ENCODE measurements at places on chromosomes 1 and 21.

DNA sequence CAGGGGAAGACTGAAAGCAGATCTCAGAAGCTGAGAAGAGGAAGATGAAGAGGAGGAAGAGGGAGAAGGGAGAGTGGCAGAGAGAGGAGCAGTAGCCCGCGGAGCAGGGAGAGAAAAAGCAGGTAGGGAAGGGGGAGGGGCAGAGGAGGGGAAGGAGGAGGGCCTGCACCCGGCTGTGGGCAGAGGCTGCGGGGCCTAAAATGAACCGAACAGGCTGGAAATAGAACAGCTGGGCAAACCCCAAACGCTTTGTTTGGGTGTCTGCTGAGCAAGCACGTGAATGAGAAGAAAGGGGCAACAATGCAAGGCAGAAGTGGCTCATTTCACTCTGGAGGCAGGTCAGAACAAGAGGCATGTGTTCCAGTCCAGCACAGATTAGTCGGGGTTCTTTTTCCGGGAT is 33.5 kb downstream of the KCNC4 start:
- no peak for DNase-seq

DNA sequence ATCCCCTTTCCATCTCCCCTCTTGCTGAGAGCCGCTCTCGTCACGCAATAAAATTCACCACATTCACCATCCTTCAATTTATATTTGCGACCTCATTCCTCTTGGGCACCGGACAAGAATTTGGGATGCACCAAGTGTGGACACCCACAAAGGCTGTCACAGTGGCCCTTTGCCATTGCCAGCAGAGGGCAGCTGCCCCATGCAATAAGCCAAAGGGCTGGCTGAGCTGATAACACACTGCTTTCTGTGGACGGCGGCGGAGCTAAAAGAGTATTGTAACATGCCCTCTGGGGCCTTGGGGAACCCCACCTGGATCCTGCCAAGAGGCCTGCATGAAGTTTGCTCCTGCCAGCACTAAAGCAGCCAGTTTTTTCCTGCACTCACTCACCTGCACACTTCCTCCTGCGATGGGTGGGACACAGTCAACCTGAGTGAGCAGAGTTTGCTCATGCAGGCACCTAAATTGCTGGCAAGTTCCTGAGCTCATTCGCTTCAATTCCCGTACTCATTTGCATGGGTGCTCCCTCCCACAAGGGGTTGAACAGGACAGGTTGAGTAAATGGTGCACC is 792.3 kb upstream of the ADAMTS5 start:
- no peak for DNase-seq

DNA sequence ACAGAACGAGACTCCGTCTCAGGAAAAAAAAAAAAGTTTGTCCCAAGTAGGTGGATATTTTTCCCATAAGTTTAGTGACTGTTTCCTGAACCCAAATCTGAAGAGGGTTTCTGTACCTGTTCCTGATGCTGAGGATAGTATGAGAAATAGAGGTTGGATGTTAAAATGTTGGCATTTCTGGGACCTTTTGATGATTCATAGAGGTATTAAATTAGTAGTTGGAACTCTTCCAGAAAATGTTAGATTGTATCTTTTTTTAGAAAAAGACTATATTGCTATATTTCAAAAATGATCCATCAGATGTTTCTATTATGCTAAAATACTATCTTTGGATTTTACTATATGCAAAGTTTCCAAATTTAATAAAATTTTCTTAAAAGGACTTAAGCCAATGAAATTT is 2.9 kb upstream of the CENPL start:
- no peak for DNase-seq

DNA sequence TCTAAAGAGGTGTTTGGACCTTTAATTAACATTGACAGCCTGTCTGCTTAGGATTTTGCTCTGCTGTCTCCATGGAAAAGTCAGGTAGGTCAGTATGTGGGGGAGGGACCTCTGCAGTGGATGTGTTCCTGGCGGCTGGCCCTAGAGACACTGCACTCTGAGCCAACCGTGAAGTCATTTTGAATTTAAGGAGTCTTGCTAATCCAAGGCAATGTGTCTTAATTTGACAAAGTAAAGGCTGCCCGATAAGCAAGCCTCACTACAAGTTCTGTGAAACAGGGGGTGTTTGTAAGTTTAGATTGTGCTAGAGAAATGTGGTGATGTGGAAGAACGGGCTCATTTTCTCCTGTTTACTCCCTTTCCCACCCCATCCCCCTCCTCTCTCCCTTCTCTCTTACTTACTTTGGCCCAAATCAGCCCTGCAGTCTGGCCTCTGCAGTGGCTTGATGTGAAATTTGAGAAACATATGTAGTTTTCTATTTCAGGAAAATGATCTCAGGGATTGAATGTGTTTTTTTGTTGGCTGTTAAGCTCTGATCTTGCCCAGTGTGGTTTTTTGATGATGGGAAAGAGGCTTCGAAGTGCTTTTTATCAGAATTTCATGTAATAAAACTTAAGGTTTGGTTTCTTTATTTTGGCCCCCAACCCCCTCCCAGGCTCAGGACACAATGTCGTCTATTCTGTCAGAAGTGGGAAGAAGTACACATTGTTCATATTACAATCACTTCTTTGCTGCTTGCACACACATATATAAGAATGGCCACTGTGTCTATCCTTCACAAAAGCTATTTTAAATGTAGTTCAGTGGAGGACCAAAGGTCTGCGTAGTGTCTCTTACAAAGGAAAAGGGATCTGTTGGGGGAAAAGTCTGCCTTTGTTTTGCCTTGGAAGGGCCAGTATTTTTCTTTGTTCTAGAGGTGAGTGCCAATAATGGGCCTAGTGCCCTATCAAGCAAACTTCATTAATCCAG is 96.6 kb downstream of the FGGY start:
- peak; percentile 92 for DNase-seq

DNA sequence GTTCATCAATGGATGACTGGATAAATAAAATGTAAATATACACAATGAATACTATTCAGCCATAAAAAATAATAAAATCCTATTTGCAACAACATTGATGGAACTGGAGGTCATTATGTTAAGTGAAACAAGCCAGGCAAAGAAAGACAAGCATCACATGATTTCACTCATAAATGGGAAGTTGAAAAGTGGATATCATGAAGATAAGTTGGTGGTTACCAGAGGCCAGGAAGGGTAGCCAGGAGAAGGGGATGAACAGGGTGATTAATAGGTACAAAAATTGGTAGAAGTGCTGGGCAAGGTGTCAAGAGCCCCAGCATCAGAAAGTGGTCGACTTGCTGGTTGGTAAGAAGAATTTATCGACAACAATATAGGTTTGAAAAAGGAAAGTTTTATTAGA is 1.3 kb upstream of the PARK7 start:
- DNase-seq, result no peak

DNA sequence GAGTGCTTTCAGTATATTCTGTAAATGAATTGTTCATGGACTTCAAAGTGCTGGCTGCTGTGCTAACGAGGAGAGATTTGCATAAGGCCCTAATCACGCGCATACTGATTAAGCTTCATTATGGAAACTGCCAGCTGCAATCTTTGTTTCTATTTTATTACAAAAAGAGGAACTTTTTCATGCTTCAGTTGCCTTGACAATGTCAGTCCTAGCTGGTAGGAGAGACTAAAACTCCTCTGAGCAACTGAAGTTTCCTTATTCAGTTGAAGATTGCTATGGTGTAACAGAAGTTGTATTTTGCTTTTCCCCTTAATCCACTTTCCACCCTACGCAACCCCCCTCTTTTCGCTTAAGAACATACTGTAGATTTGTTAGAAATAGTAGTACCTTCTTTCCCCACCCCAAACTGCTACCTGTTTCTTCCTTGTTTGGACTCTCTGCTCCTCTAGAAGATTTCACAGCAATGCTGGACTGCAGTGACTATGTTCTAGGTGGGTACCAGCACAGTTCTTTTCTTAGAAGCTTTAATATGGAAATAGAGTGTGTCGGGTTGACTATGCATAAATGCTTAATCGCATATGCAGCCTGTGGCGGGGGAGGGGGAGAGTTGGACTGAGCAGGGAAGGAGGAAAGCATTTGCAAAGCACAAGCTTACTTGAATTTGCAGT is 108.3 kb downstream of the POU2F1 start:
- no peak for DNase-seq

GRCh38 chr1:17576519-17576853 is 37.0 kb downstream of the ARHGEF10L start:
- DNase-seq, result no peak

- DNase-seq, result no peak
These were observed 13.8 kb downstream of the RNU5D-1 start for GRCh38 chr1:44717156-44717555.

DNA sequence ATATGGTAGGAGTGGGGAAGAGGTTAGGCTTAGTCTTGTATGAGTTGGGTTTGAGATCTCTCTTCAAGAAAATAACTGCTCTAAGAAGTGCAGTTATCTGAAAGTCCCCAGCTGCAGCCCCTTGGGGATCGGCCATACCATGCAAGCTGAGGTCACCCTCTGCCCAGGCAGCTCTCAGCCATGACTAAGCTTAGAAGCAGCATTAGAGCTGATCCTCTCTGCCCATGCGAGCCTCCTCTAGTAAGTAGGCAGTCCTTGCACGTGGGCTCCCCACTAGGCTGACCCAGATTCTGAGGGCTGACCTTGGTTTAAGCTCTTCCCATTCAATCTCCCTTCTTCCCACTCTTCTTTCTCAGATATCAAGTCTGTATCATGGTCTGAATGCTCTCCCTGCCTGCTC is 121.0 kb upstream of the UBE2U start:
- DNase-seq, result peak; percentile 86

DNA sequence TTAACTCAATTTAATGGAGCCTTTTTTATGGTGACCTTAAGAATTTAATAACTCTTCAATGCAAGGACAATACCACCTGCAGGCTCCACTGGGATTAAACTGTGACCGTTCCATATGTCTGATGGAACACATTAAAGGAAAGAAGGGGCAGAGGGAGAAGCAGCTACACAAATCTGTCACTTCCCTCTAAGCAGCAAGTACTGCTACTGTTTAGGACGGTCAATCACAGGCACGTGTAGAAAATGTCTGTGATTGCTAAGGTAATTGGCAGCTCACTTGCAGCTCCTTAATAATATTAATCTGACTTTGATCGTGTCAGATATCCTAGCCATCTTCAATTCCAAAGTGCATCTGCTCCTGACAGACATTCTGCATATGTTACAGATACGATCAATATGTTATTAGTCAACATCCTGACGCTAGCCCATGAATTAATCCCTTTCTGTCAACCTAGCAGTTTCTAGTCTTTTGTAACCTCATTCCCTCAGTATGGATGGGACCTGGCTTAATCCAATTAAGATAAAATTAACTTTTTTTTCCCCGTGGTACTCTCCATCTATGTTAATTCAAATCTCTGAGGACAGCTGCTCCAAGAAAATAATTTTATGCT is 1012.4 kb downstream of the AMY1C start:
- no peak for DNase-seq

- no peak for DNase-seq
These were observed 235.3 kb upstream of the C1orf105 start for GRCh38 chr1:172185211-172185610.

DNA sequence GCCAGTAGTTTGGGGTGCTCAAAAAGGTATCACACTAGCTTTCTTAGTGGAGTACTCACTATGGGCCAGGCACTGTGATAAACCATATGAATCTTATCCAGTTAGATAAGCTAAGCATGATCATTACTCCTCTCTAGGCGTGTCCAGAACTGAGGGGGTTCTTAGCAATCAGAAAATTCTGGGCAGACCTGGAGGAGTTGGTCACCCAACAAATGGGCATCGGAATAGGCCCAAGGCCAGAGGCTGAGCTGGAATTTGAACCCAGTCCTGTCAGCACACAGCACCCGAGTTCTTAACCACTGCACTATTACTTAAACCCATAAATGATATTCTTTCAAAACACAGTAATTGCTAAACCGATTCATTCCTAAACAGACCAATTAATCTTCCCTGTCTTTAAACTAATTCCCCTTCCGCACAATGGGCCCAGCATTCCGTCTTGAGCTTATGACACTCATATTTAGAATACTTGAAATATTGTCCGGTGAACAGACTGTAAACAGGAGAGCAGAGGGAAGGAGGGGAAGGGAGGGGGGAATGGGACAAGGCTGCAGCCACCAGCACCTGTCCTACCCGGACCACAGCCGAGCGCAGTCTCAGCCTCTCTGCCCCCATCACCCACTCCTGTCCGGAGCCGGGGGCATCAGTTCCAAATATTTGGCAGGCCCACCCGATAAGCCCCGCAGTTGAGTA is 113.0 kb upstream of the GADD45A start:
- peak; percentile 74 for DNase-seq

GRCh38 chr1:200266871-200267270 is 143.0 kb downstream of the ZNF281 start:
- DNase-seq, result no peak

- no peak for DNase-seq
These were observed 78.2 kb downstream of the DNTTIP2 start for GRCh38 chr1:93800856-93801255.

GRCh38 chr1:17924578-17924977 is 169.4 kb downstream of the ACTL8 start:
- no peak for DNase-seq

DNA sequence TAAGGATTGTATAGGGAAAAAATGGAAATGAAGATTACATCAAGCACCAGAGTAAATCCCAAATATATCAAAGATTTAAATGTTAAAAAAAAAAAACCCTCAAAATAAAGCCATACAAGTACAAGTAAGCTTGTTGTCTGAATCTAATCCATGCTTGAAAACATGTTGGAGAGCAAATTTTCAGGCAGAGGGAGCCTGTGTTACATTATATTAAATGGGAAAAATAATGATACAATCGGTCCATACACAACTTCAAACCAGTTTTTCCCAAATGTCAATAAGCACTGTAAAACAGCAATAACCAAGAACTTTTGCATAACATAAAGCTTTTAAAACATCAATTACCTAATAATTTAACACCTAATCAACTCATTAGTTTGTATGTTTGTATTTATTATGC is 949.4 kb upstream of the ADGRL4 start:
- DNase-seq, result no peak

DNA sequence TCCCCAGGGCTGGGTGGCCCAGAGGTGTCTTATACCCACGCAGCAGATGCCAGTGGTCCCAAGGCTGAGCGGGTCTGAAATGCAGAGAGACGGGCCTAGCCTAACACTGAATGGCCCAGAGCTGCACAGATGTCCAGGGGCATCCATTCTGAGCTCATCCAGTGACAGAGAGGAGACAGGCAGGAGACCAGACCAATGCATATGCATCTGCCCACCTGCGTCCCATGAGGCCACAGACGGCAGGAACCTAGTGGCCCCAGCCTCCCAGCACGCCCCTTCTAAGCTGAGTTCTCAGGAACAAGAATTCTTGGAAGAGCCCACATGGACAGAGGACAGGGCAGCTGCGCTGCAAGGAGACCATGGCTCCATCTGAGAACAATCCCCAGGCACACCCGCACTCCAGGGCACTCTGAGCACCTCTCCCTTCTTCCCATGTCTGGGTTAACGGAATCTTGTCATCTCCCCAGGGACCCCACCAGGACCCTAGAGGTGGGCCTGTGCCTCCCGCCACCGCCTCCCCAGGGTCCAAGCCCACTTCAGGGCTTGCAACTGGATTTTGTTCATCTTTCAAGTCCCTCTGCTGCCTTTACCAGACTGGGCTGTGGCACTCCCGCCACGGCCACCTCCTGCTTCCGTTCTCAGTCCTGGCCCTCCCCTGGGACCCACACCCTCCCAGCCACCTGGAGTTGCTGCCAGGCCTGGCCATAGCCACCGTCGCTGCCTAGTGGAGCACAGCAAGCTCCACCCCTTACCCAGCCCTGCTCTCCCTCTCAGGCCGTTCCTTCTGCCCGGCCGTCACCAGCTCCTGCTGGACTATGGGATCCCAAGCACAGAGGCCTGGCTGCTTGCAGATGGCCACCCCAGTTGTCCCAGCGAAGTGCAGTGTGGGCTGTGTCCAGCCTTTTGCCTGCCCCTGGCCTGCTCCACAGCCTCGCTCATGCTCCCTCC is 3.3 kb downstream of the WNT3A start:
- no peak for DNase-seq
